ENCODE measurements at places on chromosomes 16 and 17. TPM values are rescaled to one million over a fixed set of nuclear protein-coding genes. Genes with fewer than 3 reads are reported as not detected.

The PRSS36 gene
- 0.40 TPM for total RNA-seq

DNA sequence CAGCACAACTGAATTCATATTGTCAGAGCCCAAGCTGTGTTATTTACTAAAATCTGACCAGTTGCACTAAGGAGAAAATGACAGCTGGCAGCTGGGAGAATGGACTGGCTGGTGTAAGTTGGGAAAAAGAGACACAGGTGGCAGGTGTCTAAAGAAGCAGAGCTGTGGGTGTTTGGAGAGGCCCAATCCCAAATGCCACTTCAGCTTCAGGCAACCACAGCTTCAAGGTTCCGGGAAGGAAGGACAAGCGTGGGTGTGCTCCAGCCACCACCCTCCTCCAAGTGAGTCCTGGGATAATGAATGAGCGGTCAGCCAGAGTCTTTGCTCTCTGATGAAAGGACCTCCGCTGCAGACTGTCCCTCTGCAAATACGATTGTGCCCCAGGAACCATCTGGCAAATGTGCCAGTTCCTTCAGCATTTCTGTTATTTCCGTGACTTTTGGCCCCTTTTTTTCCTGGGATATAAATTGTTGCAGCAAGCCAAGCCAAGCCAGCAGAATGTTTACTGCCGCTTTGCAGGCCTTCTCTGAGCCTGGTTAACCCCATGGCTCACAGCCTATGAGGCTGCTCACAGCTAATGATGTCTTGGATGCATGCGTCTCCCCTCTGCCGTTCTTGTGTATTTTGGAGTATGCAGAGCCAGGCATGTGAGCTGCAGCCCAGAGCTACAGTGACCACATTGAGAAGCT is 9.5 kb upstream of the RHBDL3 start:
- DNase-seq: no peak

- no peak for DNase-seq
Measured at GRCh38 chr17:6558276-6558675, 1.9 kb upstream of the PITPNM3 start.

- no peak for DNase-seq
Measured at GRCh38 chr16:69270831-69271230, 40.3 kb upstream of the VPS4A start.

The ITGAX gene
- total RNA-seq: not detected

- DNase-seq: no peak
Measured at GRCh38 chr16:81852347-81852746, 73.3 kb downstream of the PLCG2 start.

The CLEC3A gene
- not detected for total RNA-seq

- DNase-seq: no peak
Measured at GRCh38 chr17:72865954-72866353, 226.5 kb downstream of the SLC39A11 start.

- DNase-seq: no peak
Measured at GRCh38 chr16:30585022-30585399, 486 bp downstream of the ZNF785 start.

The KRTAP4-3 gene
- total RNA-seq: not detected

DNA sequence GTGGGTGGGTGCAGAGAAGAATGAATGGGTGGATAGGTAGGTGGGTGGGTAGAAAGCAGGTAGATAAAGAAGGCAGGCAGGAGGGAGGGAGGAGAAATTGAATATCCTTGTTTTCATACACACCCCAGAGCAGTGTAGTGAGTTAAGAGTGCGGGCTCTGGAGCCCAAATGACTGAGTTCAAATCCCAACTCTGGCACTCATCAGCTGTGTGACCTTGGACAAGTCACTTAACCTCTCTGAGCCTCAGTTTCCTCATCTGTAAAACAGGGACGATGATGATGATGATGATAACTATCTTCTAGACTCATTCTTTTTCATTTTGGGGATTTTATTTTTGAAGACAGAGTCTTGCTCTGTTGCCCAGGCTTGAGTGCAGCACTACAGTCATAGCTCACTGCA is 2.0 kb upstream of the IL21R start:
- DNase-seq: no peak

The TMEM204 gene
- not detected for total RNA-seq

GRCh38 chr17:33514369-33514768 is 221.3 kb upstream of the ASIC2 start:
- no peak for DNase-seq

GRCh38 chr16:57704011-57704904 is 9.7 kb downstream of the DRC7 start:
- DNase-seq: no peak

GRCh38 chr16:73036074-73036826 is 11.7 kb downstream of the ZFHX3 start:
- no peak for DNase-seq

DNA sequence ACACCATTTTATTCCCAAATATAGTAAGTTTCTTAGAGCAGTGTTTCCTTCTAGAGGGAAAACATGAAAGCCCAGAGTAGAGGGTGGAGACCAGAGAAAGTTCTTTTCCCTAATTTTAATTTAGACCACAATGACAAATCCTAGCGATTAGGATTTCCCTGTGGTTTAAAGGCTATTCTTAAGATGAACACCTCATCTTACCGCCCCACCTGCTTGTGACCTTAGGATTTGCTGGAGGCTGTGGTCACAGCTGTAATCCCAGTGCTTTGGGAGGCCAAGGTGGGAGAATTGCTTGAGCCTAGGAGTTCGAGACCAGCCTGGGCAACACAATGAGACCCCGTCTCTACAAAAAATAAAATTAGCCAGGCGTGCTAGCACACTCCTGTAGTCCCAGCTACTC is 51.1 kb downstream of the GPRC5B start:
- peak; percentile 32 for DNase-seq

Data from LHCN-M2 (cell line).